ENCODE measurements at places on chromosomes 16 and 17.

DNA sequence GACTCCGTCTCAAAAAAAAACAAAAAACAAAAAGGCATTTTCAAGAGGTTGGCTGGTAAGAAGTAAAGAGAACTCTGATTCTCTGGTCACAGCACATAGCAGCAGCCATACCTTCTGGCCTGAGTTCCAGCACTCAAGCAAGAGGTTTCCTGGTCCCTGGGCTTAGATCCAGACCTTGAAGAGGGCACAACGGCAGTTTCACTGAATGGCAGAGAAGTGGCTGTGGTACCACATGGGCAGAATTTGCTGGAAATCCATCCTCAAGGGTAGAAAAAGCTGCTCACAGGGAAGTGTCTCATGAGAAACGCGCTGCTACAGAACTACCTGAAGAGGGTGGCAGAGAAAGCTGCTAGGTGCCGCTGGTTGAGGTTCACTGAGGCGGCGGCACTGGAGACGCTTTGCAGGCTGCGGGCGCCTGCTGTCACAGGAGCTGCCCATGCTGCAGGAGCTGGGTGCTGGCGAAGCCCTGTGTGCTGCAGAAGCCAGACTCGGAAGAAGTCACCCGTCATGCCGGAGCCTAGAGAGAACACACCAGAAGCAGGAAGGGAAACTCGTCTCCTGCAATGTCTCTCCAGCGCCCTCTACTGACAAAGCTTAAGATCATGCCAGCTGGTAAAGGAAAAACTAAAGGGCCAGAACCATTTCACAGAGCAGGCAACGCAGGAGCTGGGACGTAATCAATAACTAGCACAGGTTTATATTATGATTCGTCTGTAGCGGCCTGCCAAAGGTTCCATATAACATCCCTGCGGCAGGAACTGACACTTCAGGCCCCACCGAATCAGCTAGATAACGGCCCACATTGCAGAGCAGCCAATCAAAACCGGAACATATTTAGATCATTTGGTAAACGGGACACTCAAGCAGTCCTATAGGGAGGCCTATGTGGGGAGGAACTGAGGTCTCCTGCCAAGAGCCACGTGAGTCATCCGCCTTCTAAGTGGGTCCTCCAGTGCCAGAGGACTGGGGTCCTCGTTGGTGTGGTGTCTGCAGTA is 5.4 kb upstream of the ZNF213 start:
- peak; percentile 83 for DNase-seq

DNA sequence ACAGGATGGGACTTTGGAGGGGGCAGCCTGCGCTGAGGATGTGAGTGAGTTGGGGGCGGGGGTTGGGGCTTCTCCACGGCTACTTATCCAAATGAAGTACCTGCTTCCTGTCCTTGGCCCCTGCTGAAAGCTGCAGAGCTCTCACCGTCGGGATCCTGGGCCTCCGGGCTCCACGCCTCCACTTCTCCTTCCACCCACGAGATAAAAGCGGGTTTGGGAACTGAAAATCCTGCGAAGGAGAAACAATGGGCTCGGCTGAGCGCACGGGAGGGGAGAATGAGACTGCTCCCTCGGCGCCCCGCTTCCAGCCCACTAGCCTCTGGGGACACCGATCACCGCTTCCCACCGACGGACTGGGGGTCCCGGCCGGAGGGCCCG is 486 bp downstream of the ZNF785 start:
- DNase-seq = no peak

DNA sequence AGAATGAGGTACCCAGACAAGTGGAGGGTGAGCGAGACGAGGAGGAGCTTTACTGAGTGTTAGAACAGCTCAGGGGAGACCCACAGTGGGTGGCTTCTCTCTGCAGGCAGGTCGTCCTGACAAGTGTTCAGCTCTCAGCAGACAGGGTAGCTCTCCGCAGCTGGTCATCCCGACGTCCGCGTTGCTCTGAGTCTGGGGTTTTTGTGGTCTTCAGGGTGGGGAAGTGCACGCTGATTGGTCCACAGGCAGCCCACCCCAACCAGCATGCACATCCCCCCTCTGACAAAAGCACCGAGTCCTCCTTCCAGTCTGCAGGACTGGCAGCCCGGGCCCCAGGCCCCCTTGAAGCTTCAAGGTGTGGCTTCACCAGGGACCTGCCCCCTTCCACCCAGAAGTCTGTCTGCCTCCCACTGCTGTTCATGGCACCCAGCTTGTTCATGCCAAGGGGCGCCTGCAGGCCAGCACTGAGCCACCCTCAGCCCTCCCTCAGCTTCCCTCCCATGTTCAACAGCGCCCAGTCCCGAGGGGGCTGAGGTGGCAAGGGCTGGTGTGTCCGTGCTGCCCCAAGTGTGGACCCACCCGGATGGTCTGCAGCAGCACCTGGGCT is 19.9 kb upstream of the WDR45B start:
- no peak for DNase-seq

DNA sequence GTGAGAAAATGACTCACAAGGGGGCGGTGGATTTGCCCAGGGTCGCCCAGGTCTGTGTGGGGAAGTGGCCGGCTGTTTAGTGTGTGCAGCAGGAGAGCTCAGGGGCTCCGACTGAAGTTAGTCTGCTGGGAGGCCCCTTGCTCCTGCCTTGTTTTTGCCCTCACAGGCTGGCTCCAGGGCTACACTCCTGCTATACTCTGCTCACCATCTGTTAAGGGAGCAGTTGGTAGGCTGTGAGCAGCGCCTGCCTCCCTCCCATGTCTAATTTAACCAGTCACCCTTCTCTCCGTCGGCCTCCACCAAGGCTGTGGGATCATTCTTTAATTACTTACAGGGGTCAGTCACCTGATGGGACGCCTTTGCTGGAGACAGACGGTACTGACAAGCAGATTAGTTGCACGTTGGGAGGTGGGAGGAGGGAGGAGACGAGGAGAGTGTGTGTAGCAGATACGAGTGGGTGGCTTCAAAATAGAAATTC is 35.5 kb downstream of the KSR1 start:
- DNase-seq = no peak

DNA sequence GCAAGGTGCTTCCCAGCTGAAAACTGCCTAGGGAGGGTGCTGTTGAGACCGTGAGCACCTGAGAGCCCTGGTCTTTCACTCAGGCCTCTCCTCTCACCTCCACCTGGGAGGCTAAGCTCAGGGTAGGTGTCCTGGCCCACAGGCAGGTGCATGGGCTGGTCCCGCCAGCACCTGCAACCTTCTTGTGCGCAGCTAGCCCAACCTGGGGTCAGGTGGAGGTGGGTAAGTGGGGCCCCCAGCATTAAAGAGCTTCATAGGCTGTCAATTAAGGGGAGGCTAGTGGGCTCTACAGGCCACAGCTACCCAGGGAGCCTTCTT is 8.7 kb downstream of the ADCY7 start:
- DNase-seq = no peak
